ENCODE measurements at places on chromosomes 2 and 18.

GRCh38 chr18:55286257-55286825, 301.7 kb downstream of the TCF4 start:
- no peak for DNase-seq

- no peak for DNase-seq
Observed at GRCh38 chr2:225136552-225136951, 94.3 kb upstream of the DOCK10 start.

DNA sequence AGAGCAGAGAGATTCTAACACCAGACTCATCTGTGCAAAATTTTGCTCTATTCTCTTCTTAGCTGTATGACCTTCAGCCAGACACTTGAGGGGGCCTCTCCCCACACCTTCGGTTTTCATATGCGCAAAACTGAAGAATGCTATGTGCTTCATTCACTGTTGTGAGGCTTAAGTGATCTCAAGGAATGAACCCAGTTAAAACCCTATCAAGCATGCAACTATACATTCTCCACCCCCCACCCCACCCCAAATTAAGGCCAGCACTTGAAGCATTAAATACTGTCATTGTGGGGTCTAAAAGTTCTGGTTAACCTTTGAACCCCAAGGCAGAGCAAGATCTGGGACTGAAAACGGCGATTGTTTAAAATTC, 10.0 kb downstream of the PCARE start:
- no peak for DNase-seq

- no peak for DNase-seq
Observed at GRCh38 chr18:22552254-22552653, 134.5 kb upstream of the CTAGE1 start.

- DNase-seq, result peak; percentile 29
Observed at GRCh38 chr2:36356990-36357846, 1.6 kb downstream of the CRIM1 start.

- DNase-seq, result no peak
Observed at GRCh38 chr2:1804865-1805264, 60.5 kb upstream of the PXDN start.

DNA sequence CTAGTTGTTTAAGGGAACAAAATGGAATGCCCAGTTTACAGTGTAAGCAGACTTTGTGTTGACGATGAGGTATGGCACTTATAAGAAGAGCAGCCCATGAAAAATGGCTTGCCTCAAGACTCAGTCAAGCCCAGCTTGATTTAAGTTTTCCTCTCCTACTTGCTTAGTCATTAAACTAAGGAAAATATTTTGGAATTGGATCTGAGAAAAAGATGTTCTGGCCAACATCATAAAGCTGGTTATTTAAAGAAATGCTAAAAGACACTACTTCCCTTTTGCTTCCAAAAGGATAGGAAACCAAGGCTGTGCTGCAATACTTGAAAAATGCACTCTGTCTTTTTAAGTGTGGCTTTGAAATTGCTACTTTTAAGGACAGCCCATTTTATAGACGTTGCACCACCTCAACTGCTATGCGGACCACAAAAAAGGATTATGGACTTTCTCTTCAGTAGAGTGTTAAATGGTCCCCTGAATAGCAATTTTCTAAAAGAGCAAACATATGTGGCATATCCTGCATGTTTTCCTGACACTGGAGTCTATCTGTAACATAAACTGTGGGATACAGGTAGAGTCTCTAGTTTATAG, 32.1 kb downstream of the CCDC141 start:
- no peak for DNase-seq

Measured in germinal center (tissue), 1 donor.